ENCODE measurements at places on chromosomes 6 and 20.

GRCh38 chr6:166449036-166449435 lies 66.3 kb upstream of the MPC1 start:
- no peak for DNase-seq

DNA sequence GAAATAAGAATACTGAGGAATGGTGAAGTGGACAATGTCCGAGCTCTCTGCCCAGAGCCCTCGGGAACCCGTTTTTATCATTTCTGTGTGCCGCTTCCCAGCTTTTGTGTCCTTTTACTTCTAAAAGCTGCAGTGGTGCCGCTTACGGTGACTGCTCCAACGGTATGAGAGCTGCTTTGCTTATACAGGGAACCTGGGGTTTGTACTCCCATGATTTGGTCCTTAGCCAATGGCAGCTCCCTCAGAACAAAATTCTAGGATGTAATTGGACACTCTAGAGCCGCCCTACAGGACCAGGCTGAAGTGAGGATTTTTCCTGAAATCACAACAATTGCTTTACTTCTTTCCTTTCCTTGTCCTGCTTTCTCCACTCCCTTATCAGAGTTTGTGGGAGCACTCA lies 24.2 kb upstream of the PCSK2 start:
- DNase-seq = no peak

DNA sequence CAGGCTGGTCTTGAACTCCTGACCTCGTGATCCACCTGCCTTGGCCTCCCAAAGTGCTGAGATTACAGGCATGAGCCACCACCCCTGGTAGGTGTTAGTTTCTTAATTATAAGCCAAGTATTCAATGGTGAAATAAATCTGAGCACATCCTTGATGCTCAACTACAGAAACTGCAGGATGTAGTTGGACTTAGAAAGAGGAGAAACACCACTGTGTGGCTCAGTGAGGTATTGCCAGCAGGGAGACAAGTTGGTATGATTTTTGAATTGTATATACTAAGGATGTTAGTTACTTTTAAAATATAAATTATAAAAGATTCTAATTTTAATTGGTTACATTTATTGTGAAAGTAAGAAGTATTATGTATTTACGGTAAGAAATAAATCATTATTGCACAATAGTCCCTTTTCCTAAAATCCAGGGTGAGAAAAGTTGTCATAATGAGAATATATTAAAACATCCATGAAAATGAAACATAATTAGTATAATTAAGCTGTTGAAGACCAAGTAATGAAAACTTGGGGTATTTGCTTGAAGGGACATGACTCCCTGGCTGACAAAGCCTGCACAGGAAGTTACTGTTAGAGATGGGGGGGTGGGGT lies 17.6 kb downstream of the SLC18B1 start:
- DNase-seq = no peak

- DNase-seq = no peak
These were observed 433.2 kb upstream of the MARCKS start for GRCh38 chr6:113423956-113424355.

DNA sequence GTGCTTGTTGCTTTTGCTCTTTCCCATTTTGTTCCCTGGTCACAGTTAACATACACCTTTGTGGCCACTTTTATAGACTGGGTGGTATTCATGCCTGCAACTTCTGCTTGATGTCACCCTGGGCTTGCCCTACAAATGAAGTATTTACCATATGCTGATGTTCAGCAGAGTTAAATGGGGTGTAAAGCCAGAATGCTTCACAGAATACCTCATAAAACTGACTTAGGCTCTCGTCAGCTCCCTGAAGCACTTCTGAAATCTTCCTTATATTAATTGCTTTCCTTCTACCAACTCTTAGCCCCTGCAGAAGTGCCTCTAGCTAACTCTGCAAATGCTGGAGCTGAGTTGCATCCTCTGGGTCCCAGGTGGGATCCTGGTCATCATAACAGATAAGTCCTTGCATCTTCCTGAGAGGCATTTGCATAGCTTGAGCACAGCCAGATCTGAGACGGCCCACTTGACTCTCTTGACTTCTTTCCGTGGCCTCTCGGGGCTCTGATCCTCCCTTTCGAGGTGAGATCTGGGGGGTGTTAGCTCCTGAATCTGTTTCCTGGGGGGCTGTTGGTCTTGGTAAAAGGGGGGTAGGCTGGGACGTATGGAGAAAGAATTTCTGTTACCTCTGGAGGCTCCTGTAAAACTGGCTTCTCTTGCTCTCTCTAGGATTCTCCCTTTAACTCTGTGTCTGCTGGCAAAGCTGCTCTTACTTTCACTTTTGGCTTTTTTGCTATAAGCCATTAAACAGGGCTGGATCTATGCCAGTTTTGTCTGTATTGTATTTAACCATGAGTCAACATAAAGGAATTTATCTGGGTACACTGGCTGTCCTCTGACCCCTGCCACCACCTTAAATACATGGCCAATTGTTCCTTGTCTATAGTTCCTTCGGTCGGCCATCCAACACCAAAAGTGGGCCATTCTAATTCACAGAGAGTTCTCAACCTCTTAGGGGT lies 223.0 kb upstream of the SYNCRIP start:
- no peak for DNase-seq

- no peak for DNase-seq
These were observed 132.5 kb downstream of the EPM2A start for GRCh38 chr6:145602726-145603326.

- no peak for DNase-seq
These were observed 57.7 kb downstream of the PXDC1 start for GRCh38 chr6:3693831-3694230.

DNA sequence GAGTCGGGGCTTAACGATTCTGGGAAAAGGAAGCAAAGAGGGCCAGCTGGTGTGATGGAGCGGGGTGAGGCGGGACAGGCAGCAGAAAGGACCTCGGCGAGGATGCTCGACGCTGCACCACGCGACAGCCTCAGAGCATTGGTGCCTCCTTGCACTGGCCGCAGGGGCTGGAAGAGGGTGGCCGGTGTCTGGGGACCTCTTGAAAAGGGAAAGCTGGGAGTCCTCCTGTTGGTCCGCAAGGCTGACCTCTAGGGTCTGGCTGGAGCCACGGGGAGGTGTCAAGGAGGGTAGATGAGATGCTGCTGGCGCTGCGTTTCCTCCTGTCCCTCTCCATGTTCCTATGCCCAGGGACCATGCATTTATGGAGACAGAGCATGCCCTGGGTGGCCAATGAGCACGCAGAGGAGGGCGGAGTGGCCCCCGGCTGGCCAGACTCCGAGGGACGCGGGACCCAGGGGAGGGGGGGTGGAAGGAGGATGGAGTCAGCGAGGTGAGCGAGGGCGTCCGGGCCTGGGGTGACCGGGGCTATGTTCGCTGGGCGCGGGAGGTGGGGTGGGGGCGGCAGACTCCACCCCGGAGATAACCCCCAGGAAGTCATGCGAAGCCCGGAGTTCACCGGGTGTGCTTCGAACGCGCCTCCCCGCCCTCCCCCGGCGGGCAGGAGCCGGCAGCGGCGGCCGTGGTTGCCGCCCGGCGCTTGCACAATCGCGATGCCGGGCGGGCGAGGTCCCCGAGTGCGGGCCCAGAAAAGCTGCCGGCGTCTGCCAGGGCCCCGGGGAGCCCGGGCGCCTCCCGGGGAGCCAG lies at the start of gene CYP24A1:
Gene CYP24A1, minus strand, starts transcription at position 334 of the 804 bp plus-strand sequence. CDS start 407 bp downstream, outside the sequence.
- no peak for DNase-seq

DNA sequence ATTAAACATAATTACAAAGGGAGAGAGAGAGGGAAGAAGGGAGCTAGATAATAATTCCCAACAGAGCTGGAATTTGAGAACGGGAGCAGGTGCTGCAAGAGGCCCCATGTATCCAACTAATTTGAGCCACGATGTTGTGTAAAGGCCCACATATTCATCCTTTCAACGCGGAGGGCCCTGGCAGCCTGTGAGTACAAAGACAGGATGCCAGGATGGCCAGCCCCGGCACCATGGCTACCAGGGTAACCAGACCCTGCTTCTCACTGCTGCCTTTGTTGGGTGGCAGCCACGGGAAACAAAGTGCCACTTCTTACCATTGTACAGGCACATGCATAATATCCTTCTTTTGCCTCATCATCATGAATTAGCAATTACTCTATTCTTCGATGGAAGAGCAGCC lies 492.0 kb upstream of the NRSN1 start:
- no peak for DNase-seq

DNA sequence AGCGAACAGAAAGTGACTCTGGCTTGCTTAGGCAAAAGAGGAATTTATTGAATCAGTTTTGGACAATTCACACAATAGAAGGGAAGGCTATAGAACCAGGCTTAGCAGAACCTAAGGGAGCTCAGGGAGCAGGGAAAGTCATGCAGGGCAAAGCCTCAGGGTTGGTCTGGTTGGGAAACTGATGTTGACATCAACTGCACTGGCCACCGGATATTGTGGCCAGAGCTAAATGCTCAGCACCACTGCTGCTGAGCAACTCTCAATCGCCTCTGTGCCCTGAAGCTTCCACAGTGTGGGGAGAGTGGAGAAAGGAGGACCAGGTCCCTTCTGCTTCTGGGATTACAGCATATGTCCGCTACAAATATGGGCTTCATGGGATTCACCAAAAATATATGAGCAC lies 93.3 kb upstream of the GCM1 start:
- DNase-seq = no peak

DNA sequence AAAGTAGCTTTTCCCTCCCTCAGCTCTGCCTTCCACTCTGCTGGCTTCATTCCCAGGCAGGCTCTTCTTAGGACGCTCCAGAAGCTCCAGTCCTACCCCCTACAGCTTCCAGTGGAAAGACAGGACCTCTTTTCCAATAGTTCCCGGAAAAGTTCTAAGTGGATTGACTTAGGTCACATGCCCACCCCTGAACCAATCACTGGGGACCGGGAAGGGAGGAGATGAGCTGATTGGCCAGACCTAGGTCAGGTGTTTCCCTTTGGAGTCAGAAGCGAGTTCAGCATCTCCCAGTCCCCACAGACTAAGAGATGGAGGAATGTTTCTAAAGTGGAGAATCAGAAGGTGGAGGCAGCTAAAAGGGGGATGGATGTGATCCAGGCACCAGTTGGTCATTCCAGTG lies 62.9 kb upstream of the KCNG1 start:
- DNase-seq = no peak

DNA sequence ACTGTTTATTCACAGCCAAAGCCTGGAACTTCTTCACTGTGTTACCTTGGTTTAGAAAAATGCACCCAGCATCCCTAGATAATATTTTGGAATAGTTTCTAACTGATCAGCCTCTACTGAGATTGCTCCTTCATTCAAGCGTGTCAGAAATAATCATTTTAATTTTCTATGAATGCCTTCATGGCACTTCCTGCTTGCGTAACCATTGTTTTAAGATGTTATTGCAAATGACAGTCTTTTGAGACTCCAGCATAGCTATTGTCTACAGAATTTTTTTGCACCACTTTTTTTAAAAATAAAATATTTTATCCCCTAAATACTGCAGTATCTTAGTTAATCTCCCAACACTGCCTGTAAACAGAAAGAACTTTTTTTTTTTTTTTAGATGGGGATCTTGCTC lies 213.1 kb downstream of the PHACTR1 start:
- DNase-seq = no peak
